ENCODE measurements at places on chromosomes 2 and 18.
A peak's percentile ranks its signal among the peaks of the same experiment; 100 is the strongest.

- no peak for DNase-seq
Observed at GRCh38 chr2:69945441-69945840, 16.0 kb downstream of the ASPRV1 start.

DNA sequence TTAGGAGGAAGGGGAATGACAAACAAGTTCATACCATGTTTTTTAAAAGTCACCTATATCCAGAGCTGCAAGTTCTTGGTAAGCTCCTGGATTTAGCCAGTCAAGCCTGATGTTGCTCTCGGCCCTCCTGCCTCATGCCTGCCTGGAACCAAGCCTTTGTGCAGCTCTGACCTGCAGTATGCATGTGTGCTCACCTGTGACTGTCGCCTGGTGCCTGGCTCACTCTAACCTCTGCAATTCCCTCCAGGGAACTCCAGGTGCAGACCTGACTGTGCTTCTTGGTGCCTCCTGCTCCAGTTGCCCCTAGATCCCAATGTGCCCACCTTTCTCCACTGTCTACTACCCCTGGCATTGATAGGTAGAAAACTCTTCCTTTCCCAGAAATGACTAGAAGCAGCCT lies 85.1 kb upstream of the ZBTB14 start:
- DNase-seq = no peak

- no peak for DNase-seq
Observed at GRCh38 chr2:2879781-2880180, 497.8 kb downstream of the EIPR1 start.

- DNase-seq = peak; percentile 31
Observed at GRCh38 chr2:194745557-194746146, 911.4 kb upstream of the SLC39A10 start.

DNA sequence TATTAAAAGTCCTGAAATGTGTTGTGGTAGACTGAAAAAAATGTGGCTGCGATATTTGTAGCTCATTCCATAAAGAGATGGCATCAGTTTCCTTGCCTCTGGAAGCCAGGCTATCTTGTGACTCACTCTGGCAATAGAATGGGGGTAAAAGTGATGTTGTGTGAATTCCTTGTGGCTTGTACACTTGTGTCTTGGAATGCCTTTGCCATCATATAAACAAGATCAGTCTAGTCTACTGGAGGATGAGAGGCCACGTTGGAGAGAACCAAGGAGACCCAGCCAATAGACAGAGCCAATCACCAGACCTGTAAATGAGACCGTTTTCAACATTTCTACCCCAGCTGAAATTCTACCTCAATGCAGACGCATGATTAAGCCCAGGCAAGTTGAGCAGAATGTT lies 254.1 kb downstream of the TRIB2 start:
- no peak for DNase-seq

DNA sequence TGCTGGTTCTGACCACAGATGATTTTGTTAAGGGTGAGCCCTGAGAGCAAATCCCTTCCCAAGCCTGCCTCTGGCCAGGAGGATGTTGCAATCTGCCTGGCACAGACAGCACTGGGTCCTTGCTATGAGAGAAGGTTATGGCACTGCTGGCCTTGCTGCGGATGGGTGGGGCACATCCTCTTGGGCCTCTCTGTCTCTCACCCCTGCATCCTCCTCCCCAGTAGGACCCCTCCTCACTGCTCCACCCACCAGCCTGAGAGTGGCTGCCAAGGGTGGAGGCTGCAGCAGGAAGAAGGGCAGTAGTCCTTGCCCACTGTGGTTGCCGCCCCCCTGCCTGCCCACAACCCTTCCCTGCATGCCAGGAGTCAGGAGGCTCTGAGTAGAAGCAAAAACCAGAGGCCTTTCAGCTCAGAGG lies 180.9 kb downstream of the ZBTB7C start:
- DNase-seq = no peak

GRCh38 chr2:26573241-26573925 lies 67.8 kb downstream of the CIB4 start:
- no peak for DNase-seq
